ENCODE measurements at places on chromosomes 16 and 17. TPM values are rescaled to one million over a fixed set of nuclear protein-coding genes. Genes with fewer than 3 reads are reported as not detected.

GRCh38 chr16:2295056-2295798 is 27.3 kb upstream of the RNPS1 start:
- no peak for DNase-seq

DNA sequence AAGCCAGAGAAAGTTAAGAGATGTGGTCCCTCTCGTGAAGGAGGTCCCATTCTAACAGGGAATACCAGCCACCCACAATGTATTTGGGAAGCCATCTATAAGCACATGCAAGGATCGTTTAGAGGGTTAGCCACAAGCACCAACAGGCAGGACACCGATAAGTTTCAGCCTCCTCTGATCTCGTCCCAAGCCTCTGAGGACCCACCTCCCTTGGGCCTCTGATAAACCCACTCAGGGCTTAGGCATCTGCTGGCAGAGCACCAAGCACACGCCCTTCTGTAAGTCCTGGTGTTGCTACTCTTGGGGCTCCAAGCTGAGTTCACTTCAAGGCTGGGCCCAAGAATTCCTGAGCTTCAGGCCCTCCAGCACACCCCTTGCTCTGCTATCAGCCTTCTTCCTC is 5.4 kb upstream of the PNPO start:
- no peak for DNase-seq

- no peak for DNase-seq
Observed at GRCh38 chr17:8753976-8754440, 4.3 kb downstream of the SPDYE4 start.

PROCA1 gene
- total RNA-seq, result 21.2 TPM

CCL11 gene
- total RNA-seq, result not detected

DNA sequence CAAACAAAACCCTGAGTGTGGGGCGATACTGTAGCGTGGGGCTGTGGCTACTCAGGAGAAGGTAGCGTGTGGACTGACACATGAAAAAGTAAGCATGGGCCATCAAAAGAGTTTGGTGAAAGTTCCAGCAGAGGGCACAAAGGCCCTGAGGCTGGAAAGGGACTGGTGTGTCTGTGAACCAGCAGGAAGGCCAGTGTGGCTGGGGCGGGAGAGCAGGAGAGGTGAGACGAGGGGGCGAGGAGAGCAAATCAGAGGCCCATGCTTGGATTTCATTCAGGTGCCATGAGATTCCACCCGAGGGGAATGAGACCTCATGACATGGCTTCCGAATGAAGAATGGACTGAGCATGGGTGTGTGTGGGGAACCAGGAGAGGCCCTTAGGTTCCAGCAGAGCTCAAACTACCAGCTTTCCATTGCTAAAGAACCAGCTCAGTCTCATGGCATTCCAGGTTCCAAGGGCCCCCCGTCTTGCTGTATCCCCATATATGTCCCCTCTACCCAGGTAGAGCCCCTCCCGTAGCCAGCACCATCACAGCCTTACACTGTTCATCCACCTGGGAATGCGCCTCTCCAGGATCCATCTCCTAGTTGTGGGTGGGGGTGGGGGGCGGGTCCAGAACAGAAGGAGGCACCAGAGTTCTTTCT is 31.1 kb downstream of the TRPV2 start:
- no peak for DNase-seq

RCVRN gene
- total RNA-seq, result not detected

DNA sequence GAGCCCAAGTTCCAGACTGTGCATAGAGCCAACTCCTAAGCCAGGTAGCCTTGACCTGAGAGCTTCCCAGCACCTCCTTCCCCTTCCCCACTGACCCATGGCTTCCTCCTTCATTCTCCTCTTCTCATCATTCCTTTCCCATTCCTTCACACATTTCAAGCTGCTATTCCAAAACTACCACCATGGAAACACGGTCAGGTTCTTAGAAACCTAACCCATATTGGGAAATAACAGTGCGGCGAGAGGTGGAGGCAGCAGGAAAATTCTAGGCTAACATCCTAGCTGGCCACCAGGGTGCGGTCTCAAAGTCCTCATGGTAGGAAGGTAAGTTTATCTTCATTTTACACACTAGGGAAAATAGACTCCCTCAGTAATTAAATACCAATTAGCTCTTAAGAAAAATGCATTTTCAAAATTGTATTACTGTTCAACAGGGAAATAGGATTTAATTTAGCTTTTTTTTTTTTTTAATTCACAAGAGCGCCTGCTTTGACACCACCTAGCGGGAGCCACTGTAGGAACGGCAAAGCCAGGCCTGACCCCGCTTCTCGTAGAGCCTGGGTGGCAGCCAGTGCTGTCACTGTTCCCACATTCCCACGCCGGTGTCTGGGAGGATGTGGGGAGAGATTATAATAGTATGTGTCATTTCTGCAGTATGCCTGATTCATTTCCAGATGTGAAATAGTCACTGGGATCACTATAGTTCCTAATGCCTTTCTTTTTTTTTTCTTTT is 14.0 kb upstream of the SPHK1 start:
- DNase-seq, result no peak

DNA sequence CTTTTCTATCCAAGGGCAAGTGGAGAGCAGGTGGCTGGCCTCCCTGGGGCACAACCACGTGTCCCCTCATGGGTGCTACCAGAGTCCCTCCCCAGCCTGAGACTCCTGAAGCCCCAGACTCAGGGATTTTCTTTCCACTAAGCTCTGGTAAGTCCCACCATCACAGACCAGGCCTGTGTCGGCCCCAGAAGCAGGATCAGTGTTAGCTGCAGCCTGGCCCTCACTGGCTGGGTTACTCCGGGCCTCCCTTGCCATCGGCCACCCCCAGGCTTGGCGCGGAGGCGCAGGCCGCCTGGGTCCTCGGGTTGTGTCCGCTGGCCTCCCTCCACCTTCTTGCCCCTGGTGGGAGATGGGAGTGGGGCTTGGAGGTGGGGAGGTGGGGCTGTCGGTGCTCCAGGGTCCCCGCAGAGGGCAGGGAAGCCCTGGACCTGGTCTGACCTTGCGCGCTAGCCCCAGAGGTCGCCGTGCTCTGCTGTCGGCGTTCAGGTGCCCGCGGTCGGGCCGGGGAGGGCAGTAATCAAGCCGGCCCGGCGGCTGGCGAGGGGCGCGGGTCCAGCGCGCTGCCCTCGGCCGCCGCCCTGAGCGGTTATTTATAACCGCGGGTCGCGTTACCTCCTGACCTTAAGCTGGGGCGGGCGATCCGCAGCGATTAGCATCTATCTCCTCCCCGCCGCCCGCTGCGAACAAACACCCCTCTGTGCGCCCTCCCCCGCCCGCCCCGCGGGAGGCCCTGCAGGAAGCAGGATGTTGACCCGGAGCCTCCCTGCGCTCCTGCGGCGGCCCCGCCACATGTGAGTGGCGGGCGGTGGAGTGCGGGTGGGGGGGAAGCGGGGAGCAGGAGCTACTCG is 78.1 kb upstream of the TOB1 start:
- peak; percentile 75 for DNase-seq

DNA sequence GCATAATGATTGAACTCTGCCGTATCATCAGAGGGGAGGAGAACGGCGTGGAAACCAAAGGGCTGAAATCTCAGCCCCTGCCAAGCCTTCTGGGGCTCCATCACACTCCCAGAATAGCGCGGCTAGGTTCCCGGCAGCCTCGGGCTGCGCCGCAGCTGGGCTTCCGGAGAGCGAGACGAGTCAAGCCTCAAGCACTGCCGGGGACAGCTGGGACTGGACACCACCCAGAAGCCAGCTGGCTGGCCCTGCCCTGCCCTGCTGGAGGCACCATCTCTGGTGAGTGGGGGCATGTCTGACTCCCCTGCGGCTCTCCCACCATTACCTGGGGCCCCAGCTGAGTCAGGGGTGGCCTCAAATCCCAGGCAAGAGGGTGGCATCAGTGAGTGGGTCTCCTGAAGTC is 7.2 kb upstream of the GPRC5C start:
- no peak for DNase-seq

- DNase-seq, result no peak
Observed at GRCh38 chr17:26962255-26963162, 331.4 kb upstream of the WSB1 start.

GRCh38 chr17:17516941-17517720 is 20.9 kb upstream of the RASD1 start:
- DNase-seq, result no peak

DNA sequence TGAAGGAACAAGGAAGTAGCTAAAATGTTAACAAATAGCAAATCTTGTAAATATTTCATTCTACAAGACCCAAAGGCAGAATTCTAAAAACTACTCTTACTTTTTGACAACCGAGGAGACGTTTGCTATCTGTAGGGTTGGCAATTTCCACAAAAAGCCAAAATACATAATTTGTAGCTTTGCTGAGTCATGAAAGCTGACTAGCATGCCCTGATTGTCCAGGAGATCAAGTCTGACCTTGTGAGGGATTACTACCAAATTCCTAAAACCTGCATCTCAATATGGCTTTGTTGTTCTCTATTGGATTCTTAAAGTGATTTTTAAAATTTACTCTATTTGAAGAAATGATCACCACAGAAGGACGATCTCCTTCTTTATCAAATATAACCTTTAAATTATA is 10.8 kb downstream of the DNAJA2 start:
- no peak for DNase-seq

DNA sequence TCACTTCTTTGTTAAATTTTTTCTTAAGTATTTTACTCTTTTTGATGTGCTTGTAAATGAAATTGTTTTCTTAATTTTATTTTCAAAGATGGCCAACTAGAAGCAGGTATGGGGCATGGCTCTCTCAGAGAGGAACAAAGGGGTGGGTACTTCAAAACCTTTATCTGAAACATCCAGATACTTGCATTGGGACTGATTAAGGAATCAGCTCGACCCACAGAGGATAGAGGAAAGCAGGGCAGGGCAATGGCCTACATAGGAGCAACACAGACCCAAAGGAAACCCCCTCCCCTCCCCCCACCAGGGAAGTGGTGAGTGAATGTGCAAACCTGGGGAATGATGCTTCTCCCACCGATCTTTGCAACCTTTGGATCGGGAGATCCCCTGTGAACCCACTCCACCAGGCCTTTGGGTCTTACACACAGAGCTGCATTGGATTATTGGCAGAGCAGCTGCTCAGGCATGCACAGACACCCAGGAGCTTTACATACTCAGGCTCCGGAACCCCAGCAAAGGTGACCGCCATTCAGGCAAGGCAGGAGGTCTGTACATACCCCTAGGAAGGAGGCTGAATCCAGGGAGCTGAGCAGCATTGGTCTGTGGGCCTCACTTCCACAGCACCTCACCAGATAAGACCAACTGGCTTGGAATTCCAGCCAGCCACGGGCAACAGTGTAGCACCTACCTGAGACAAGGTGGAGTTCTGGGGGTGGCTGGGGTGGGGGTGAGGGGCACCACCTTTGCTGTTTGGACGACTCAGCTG is 3.0 kb upstream of the CCR7 start:
- DNase-seq, result no peak

DNA sequence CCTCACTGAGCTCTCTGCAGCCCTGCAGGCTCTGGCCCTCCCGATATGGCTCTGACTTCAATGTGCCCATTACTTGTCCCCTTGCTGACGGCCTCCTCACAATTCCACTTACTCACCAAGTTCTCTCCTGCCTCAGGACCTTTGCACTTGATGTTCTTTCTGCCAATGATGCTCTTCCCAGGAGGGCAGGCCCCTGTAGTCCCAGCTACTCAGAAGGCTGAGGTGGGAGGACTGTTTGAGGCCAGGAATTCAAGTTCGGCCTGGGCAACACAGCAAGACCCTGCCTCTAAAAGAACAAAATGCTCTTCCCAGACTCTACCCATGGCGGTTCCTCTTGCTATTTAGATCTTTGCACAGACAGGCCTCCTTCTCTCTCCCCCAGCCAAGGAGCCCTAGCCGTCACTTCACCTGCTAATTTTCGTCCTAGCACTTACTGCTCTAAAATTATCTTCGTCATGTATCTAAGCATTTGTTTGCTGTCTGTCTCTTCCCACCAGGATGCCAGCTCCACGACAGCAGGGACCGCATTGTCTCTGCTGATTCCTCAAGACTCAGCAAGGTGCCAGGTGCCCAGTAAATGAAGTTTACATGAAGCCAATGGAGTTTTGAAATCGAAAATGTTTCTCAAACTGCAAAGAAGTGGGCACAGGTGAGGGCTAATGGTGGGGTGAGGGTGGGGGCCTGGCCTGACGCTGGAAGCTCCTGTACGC is 626 bp upstream of the RAI1 start:
- DNase-seq, result no peak

- DNase-seq, result no peak
Observed at GRCh38 chr17:68612923-68613292, 11.7 kb upstream of the FAM20A start.

DNA sequence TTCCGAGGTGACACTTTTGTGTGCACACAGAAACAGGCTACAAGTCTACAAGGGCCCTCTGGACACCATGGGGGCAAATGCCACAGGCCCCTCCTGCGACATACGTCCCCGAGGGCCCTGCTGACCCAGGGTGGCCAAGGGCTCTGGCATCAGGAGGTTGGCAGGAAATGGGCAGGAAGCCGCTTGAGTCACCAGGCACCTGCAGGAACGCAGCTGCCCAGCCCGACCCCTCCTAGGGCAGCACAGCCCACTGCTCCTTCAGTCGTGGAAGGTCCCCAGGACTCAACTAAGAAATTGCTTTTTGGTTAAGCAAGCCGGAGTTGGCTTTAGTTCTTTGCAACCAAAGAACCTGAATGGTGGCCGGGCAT is 8.1 kb downstream of the CORO7 start:
- no peak for DNase-seq

CCL18 gene
- total RNA-seq, result not detected

GRCh38 chr17:2062571-2063183 is 7.8 kb downstream of the HIC1 start:
- DNase-seq, result no peak

DNA sequence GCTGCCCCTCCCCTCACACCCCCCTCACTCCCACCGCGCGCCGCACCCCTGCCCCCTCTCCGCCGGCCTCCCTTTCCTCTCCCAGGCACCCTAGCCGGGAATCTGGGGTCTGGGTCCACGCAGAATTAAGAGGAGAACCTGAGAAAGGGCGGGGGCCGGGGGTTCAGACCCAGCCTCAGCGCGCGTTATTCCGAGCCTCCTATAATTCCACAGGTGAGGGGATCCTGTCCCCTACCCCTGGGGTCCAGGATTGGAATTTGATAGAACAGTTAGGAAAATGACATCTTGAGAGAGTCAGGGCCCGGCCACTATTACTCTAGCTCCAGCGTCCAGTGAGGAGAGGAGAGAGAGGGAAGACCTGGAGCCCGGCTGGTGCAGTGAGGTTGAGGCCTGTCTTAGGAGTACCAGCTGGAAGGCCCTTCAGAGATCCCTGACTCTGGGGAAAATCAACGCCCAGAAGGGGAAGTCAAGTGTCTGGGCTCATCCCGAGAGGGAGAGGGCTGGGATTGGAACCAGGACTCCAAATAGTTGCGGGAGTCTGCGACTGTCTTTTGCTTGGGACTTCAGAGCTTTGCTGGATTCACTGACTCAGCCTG is 17.3 kb downstream of the GRB7 start:
- peak; percentile 60 for DNase-seq
